CD4-positive, alpha-beta T cell treated with Interferon alpha-2 for 1 hour (primary cell): ENCODE measurements at places on chromosomes 2 and 18.

GRCh38 chr2:135179689-135180088, 127.6 kb downstream of the RAB3GAP1 start:
- DNase-seq = no peak

GRCh38 chr18:23669202-23669766, 6.6 kb upstream of the ANKRD29 start:
- DNase-seq = no peak

DNA sequence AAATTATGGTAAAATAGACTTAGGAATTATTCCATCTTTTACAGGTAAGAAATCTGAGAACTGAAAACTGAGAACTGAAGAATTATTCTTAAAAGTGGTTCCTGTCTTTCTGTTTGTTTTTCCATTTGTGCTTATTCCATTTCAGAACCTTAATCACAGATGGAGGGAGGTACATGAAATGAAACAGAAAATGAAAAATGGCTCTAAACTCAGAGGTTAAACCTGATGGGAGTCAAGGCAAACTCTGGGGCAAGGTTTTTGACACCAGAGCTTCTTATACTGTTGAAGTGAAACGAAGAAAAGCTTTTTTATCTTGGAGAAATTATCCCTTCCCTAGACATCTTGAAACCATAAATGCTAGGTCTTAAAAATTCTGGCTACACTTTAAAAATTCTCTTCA, 182.1 kb downstream of the ZNF804A start:
- DNase-seq = no peak

DNA sequence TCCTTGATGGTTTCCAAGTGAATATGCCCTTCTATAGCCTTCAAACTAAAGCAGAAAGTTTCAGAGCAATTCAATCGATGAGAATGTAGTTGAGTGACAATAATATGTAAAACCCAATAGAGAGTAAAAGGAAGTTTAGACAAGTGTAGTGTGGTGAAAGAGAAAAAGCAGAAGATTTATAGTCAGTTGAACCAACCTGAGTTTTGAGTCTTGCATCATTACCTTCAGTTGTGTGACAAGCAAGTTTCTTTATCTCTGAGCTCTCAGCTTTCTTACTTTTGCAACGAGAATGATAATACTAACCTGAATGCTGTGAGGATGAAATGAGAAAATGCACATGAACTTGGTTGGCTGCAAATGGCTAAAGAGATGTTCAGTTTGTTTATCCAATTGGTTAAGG, 40.6 kb upstream of the TMEM247 start:
- no peak for DNase-seq

GRCh38 chr2:45282646-45283045, 273.4 kb upstream of the SIX2 start:
- no peak for DNase-seq

GRCh38 chr2:76008001-76008702, 297.4 kb upstream of the GCFC2 start:
- DNase-seq = no peak

GRCh38 chr18:8299054-8299980, 309.9 kb upstream of the RAB12 start:
- no peak for DNase-seq

DNA sequence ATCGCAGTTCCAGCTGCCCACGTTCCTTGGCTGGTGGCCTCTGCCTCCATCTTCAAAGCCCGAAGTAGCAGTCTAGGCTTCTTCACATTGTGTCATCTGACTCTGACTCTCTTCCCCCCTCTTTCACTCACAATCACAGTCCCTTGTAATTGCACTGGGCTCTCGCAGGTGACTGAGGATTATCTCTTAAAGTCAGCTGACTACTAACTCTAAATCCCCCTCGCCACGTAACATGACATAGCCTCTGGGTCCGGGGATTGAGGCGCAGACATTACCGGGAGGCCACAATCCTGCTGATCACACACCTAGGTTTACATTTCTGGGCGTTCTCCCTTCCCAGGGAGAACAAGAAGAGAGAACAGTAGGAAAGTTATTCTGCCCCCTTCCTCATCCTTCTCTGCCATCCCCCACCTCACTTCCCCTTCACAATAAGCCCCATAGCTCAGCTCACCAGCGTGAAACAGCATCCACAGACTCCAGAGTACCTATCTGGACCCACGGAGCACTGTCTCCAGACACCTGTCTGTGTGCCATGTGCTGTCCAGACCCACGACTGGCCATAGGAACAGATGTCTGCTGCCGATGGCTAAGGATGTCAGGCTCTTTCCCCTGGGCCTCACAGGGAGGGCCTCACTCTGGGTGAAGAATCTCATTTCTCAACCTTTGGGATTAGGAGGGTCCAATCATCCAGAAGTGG, 64.3 kb upstream of the FZD7 start:
- DNase-seq = no peak

GRCh38 chr2:96649342-96649741, 6.8 kb downstream of the FER1L5 start:
- DNase-seq = no peak

DNA sequence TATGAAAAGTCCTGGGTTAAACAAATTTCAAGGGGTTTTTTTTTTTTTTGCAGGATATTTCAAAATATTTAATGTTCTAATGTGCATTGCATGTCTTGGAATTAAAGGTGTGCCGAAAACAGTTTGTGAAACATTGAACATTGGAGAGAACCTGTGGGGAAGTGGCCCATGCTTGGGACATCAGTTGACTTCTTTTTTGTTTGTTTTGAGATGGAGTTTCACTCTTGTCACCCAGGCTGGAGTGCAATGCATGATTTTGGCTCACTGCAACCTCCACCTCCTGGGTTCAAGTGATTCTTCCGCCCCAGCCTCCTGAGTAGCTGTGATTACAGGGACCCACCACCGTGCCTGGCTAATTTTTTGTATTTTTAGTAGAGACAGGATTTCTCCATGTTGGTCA, 71.0 kb upstream of the RAPH1 start:
- DNase-seq = no peak
